ENCODE measurements at places on chromosomes 12 and 14. TPM values are rescaled to one million over a fixed set of nuclear protein-coding genes. Genes with fewer than 3 reads are reported as not detected.
A peak's percentile ranks its signal among the peaks of the same experiment; 100 is the strongest.

DNA sequence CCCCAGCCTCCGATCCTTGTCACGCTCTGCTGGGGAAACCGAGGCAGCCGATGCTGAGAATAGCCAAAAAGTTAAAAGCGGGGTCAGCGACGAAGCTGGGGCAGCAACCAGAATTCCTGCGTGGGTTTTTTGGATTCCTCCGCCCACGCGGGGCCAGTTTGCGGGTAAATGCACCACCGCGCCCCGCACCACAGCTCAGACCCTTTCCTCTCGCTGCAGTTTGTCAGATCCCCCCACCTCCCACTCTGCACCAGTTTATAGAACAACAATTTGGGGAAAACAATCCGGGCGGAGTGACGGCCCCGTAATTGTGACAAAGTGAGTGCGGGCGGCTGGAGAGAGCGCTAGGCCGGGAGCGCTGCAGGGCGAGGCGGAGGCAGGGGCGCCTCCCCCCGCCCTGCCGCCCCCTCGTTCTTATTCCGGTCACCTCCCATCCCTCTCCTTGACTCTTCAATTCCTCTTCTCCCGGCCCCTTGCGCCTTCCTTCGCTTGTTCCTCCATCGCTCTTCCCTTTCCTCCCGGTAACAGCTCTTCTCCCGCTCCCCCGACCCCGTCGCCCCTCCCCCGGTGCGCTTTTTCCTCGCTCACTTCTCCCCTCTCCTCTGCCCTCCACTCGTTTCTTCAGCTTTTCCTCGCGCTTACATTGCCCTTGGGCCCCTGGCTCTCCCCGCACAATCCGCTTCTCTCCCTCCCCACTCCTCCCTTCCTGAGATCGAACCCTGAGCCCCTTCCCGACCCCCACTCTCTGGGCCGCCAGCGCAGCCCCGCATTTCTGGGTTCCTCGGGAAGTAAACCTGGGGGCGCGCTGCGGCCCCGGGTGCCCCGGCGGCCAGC lies 646 bp upstream of the DNAJC22 start:
- no peak for DNase-seq

DNA sequence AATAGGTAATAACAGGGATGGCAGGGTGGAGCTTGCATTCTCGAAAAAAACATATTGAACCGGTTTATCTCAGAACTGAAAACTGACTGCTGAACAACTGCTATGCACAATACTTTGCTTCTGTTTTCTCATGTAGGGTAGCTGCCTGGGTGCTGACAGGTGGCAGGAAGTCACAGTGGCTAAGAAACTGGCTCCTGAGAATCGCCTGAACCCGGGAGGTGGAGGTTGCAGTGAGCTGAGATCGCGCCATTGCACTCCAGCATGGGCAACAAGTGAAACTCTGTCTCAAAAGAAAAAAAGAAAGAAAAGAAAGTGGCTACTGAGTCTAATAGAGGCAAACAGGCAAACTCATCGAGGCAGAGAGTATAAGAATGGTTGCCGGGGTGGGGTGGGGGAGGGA lies 113.1 kb downstream of the CCDC60 start:
- no peak for DNase-seq

DNA sequence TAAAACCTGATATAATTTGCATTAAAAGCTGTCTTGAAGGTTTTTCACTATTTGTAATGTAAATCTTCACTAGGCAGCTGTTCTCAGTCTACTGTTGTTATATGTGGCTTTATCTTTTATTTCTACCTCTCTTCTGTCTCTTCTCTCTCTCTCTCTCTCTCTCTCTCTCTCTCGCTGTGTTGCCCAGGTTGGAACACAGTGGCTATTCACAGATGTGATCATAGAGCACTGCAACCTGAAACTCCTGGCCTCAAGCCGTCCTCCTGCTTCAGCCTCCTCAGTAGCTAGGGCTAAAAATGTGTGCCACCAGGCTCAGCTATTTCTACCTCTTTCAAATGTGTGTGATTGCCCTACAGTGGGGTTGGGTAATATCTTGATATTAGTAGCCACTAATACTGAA lies 21.1 kb downstream of the FUT8 start:
- DNase-seq = no peak

TSPAN19 gene
- total RNA-seq = not detected

TMEM132D gene
- total RNA-seq = not detected

- DNase-seq = peak; percentile 26
These were observed 40.8 kb upstream of the EPS8 start for GRCh38 chr12:15829949-15830348.

GRCh38 chr12:108647585-108648287 lies 14.0 kb upstream of the SELPLG start:
- DNase-seq = peak; percentile 82

- no peak for DNase-seq
These were observed 114.1 kb upstream of the E2F7 start for GRCh38 chr12:77179515-77179914.

NEUROD4 gene
- total RNA-seq = not detected

GRCh38 chr12:100753837-100754236 lies 40.7 kb upstream of the ANO4 start:
- DNase-seq = no peak

DNA sequence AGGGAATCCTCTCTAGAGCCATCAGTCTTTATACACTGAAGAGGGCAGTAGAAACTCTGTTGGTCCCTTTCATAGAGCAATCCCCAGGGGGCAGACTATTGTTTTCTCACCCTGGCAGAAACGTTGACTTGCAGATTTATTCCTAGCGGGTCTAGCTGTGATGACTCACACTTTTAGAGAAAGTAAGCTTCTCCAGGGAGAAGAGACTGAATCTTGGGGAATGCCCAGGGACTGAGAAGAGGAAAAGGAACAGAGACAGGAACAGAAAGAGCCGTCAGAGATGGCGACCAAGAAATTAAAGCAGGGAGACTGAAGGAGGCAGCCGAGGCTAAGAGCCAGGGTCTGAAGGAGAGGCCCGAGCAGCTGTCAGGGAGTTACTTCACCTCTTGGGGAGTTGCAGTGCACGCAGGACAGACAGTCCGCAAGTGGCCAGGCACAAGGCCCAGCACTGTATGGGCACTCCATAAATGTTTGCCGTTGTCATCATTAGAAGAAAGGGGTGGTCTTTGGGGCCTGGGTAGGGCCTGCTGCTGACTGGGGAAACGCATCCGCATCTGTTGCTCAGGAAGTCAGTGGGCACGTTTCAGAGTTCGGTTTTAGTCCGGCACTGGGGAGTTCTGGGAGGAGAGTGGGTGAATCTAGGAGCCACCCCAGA lies 13.0 kb downstream of the PLEKHG6 start:
- peak; percentile 89 for DNase-seq

- DNase-seq = no peak
These were observed 751 bp upstream of the HRK start for GRCh38 chr12:116881877-116882507.

GRCh38 chr12:77231501-77231918 lies 166.1 kb upstream of the E2F7 start:
- no peak for DNase-seq

MYO1A gene
- total RNA-seq = not detected

GRCh38 chr12:131860472-131861260 lies 32.5 kb downstream of the MMP17 start:
- DNase-seq = peak; percentile 91

RTL1 gene
- not detected for total RNA-seq

DNA sequence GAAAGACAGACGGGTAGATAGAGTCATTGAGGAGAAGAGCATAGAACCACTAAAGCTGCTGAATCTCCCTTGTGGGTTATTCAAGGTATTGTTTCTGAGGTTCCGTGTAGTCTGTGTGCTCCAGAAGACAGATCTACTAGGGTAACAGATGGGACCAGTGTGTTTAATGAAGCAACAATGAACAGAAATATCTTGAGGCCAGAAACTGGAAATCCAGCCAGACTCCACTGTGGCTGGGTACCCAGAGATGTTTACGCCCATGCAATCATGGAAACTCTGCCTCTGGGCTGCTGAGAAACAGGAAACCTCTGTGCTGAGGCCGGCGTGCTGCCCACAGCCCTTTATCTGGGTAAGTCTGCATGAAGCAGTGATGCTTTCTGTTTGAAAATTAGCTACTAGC lies 8.3 kb downstream of the PROX2 start:
- DNase-seq = no peak

GRCh38 chr12:131041216-131041967 lies 87.7 kb downstream of the ADGRD1 start:
- DNase-seq = no peak

GRCh38 chr14:34470319-34470718 lies 8.3 kb upstream of the SPTSSA start:
- DNase-seq = no peak

DNA sequence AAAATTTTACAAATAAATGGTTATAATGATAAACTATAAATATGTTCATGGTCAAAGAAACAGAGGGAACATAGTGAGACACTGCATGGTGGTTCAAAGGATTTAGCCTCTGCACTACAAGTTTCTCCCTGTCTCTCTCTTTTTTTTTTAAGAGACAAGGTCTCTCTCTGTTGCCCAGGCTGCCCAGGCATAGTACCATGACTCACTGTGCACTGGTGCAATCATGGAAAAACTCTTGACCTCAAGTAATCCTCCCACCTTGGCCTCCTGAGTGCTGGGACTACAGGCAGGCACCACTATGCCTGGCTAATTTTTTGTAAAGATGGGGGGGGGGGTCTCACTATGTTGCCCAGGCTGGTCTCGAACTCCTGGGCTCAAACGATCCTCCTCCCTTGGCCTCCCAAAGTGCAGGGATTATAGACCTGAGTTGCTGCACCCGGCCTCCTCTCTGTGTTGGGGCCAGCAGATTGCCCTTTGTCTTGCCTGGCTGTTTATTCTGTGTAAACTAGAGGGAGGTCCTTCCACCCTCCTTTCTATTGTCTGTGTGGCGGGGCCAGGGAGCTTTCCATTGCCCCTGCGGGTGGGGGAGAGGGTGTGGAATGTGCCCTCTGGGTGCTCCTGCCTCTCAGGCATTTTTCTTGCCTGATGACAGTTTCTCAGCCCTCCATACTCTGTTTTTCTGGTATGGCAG lies 22.1 kb downstream of the MTHFD1 start:
- DNase-seq = peak; percentile 90

DNA sequence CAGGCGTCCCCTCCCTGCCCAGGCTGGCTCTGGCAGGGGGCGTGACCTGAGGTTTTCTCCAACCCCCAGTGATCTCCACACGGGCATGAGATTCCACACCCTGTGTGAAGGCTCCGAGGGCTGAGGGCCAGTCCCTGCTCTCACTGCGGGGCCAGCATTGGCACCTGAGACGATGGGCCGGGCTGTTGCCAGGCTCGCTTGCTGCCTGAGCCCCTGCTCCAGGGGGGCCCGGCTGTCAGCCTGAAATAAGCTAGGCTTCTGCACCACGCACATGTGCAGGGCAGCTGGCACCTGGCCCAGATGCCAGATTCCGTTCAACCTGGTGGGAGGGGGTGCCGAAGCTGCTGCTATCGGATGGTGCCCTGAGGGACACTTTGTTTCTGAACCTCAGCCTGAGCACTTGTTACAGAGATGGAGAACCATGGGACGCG lies 196.5 kb upstream of the PRMT8 start:
- DNase-seq = no peak

DNA sequence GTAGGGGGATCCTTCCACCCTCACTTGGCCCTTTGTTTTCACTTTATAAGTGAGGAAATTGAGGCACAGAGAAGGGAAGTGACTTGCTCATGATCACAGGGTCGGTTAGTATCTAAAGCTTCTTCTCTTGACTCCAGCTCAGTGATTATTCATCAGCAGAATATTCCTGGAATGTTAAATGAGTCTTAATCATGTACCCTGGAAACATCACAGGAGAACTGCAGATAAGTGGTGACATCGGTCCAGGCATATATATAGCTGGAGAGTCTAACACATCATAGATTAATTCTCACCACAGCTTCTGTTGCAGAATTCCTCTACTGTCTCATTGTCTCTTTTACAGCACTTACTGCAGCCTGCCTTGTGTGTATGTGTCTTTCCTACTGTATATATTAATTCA lies 69.9 kb downstream of the PAH start:
- DNase-seq = no peak

DNA sequence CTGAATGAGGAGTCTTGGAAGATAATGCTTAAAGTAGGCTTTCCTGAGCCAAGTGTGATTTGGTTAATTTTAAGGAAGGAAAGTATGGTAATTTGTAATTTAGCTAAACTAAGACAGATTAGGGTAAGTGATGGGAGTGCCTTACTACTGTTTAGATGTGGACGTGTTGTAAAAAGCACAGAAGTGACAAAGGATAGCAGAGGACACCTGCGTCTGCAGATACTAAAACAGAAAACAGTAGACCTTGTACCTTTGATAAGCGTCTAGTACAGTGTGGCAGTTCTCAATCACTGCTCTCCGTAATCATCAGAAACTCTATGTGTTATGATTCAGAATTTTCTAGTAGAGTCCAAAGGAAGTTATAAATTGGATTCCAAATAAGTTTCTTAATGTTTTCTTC lies 58.0 kb downstream of the MIA2 start:
- no peak for DNase-seq

DNA sequence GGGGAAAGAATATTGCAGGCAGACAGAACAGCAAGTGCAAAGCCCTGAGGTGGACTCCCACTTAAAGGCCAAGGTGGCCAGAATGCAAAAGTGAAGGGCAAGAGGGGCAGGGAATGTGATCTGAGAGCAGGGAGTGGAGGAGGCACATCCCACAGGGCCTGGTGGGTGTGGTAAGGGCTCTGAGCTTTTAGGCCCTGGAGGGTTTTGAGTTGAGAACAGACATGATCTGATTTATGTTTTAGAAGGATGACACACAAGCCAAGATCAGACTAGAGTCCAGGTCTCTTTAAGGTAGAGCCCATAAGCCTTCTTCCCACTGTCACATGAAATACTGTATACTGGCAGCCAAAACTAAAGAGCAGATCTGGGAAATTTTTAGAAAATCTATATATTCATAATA lies 162.5 kb downstream of the SLC38A4 start:
- no peak for DNase-seq

- DNase-seq = no peak
These were observed at the start of gene AMN for GRCh38 chr14:102922490-102923200. Gene AMN, plus strand, starts transcription at chr14:102922663. Its CDS starts 26 bp downstream, at chr14:102922689.

DNA sequence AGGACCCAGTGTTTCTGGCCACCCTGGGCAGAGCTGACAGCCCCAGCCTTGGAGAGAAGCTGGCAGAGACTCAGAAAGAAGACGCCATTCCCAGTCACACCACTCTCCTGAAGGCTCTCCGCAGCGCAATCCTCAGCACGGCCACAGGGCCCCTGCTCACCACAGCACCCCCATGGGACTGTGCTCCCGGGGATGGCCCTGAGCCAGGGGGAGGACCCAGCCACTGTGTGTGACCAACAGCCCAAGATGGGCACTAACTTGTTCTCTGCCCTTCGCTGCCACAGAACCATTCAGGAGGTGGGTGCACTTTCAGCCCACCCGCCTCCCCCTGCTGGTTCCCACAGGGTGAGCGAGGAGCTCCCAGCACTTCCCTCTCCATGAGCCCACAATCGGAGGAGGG lies 57.1 kb downstream of the CCNK start:
- peak; percentile 76 for DNase-seq

- no peak for DNase-seq
These were observed 230.7 kb upstream of the PRKD1 start for GRCh38 chr14:30158299-30158698.

POTEG gene
- total RNA-seq = not detected

Measured in SJSA1 (cell line).